ENCODE measurements at places on chromosomes 2 and 18.
A peak's percentile ranks its signal among the peaks of the same experiment; 100 is the strongest.

DNA sequence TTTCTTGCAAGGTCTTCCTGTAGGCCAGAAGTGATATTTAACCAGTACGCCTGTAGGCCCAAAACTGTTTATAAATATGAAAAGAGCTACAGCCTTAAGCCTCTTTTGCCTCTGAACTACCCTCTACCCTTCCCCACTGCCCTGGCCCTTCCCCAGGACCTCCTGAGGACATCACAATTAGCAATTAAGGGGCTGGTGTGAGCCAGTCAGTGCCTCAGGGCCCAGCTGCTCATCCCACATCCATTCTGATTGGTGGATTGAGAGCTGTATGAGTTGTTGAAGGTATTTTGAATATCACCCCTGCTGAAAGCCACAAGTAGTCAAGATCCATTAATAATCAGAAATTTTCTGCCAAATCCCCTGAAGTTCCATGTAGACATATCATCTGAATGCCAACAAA, 126.3 kb upstream of the TACR1 start:
- DNase-seq: no peak

DNA sequence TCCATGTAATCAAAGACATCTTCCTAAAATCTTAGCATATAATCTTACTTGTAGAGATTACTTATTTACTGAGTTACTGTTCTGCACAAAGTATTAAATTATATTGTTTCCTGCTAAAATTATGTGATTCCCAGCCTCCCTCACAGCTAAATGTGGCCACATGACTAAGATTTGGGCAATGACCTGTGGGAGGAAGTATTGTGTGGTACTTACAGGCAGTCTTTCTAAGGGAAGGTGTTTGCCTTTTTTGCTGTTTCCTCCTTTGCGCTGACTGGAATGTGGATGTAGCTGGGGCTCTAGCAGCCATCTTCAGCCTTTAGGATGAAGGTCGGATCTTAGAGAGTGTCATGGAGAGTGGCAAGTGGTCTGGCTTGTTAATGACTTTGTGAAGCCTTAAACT, 146.3 kb upstream of the APCDD1 start:
- no peak for DNase-seq

DNA sequence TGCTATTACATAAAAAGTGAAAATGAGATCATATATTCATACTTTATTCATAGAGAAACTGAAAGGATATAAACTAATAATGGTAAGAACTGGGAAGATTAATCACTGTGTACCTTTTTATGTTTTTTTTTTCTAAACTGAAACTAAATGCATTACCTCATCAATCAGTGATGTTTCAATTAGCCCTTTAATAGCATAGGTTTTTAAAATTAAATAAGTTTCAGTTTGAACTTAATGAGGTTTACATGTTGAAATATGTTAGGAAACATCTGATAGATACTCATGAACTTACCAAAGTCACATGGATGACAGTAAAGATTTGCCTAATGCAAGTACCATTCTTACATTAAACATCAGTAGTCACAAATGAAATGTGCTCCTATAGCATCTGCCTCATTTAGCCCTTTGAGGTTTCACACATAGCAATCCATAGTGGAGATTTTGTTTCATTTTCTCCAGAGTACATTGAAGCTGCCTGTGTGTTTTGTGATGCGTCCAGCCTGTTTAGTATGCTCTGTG, 8.9 kb downstream of the MAPRE2 start:
- no peak for DNase-seq

- DNase-seq: no peak
Measured at GRCh38 chr18:37285825-37286224, 279.8 kb downstream of the CELF4 start.

GRCh38 chr18:63192885-63193349, 126.7 kb downstream of the BCL2 start:
- no peak for DNase-seq

DNA sequence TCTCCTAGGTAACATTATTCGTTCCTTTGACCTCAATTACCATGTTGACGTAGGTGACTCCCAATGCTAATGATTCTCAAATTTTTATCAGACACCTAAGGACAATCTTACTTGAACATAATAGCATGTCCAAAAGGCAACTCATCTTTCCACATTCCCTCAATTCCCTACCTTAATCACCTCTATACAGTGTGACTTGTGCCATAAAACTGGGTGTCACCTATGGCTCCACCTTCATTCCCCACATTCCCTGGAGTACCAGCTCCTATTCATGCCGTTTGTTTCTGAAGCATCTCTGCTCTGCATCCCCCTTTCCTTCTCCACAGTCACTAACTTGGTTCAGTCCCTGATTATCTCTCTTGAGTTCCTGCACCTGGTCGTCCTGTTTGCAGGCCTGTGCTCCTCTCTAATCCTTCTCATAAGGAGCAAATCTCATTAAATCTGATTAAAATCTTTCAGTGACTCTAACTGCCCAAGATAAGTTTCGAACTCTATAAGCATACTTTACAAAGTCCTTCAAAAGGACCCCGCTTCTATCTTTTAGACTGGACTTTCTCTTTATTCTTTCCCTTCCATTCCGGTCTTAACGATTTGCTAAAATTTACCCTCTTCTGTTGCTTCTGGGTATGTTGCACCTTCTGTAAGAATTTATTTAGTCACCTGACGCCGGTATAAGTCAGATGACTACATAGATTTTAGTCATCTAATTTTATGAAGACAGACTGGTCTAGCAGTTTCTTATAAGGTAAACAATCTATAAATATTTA, 128.7 kb downstream of the OSBPL1A start:
- no peak for DNase-seq

DNA sequence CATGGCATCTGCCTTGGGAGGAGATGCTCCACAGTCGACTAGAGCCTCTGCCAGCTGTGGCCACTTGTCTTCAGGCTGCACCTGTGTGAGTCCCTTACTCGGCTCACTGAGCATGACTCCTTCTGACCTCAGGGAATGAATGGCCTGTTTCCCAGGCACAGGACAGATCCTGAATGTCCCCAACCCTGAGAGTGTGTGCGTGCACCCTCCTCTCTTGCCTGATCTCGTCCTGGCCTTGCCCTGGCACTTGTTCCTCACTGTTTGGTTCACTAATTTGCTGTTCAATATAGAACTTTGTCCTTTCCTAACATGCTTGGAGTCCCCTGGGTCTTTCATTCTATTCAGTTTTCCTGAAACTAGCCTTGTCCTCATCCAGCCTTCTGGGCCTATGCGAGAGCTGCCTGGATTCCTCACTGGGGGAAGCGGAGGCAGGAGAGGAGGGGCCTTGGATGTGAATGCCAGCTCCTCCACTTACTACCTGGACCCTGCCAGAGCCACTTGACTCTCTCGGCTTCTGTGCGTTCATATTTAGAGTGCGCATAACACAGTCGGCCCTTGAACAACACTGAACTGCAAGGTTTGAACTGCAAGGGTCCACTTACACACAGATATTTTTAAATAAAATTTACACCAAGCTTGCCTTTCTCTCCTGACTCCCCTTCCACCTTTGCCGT, 184.8 kb downstream of the ACKR3 start:
- DNase-seq: no peak

GRCh38 chr2:189585226-189585756, 4.7 kb upstream of the SLC40A1 start:
- no peak for DNase-seq

DNA sequence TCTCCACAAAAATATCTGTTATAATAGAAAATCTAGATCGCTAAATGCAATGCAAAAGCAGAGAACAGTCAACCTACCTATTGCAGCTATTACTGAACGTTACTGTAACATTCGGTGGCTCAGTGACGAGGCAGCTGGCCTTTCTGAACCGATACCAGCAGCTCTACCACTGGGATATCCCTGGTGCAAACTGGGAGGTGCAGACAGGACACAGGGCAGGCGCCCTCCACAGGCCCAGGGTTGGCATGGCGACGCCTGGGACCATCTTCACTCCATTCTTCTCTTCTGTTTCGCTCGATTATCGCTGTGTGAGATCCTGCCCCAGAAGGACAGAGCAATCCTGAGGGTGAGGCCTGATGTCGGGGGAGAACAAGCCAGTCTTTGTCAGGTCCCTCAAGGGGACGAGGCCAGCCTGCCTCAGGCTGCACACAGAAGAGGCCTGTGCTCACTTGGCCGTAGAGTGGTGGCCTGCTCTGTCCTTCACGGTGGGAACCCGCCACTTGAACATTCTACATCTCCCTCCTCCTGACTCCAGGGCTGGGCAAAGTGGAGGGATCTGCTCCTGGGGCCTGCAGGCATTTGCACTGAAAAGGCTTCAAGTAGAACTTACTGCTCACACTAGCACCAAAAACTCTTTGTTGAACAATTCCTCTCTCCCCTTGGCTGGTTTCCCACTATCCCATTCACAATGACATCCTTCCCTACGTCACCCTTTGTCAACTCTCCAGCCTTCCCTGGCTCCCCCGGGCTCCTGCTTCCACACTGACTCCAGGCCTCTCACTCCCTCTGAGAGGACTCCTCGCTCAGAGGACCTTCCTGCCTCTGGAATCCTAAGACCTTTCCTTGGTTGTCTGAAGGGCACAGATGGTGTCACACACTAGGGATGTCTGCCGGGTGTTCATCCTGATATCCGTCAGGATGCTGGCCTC, 49.7 kb downstream of the CYRIA start:
- no peak for DNase-seq

GRCh38 chr2:189673661-189674373, 653 bp upstream of the ANKAR start:
- DNase-seq: no peak

DNA sequence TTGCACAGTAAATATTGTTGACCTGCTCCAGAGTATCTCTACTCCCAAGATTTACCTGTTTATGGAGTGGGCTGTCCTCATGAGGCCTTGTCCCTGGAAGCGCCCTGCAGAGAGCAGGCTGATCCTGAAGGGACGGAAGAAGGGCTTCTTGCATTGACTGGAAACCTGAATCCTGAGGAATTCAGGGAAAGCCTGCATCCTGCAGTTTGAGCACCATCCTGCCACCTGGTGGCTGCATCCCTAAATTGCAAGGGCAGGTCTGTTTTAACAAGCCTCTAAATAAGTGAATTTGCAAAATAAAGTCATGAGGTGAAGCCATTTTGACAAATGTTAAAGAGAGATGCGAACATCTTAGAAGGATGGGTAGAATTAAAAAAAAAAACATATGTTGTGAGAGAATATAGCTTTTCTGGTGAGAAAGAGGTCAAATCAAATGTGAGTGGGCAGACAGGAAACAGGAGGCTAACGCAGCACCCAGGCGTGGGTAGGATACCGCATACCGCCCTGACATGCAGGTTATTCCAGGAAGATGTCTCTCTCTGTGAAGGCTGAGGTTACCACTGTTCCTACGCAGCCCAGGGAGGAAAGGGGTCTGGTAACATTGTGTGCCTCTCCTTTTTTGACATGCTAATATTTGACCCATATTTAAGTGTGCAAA, 754.9 kb downstream of the RNF144A start:
- peak; percentile 6 for DNase-seq

Measured in T follicular helper cell (primary cell).